ENCODE measurements at places on chromosomes 4 and X.

DNA sequence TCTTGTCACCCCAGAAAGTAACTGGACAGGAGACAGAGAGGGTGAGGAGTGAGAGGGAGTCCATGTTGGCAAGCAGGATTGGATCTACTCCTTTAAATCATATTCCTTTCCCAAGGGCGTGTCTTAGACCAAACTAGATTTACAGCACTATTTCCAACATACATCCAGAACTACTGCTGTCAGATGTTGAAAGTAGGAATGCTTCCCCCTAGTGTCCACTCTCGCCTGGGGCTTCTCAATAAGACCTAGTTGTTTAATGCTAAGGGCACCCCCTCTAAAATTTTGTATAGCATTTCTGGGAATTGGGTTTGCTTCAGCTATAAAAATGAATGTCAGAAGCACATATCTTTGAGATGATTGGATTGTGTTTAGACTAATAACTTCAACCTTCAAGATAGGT, 13.3 kb downstream of the OFD1 start:
- peak; percentile 50 for DNase-seq

DNA sequence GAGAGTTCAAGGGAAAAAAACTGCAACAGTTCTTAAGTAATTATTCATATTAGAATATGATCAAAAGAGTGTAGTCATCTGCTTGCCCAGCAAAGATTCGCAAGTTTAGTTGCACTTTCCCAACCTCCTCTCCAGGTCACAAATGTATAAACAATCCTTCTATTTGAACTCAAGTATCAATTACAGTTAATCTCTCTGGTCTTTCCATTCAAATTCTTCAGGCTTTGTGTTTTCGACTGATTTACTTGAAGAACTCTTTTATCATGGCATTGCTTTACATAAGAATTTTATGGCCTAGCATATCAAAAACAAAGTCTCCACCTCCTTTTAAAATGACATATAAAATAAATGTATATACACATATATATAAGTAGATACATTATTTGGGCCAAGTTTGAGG, 1009.6 kb upstream of the DIAPH2 start:
- DNase-seq, result no peak

- DNase-seq, result no peak
Observed at GRCh38 chr4:155742310-155743015, 16.4 kb upstream of the GUCY1B1 start.

DNA sequence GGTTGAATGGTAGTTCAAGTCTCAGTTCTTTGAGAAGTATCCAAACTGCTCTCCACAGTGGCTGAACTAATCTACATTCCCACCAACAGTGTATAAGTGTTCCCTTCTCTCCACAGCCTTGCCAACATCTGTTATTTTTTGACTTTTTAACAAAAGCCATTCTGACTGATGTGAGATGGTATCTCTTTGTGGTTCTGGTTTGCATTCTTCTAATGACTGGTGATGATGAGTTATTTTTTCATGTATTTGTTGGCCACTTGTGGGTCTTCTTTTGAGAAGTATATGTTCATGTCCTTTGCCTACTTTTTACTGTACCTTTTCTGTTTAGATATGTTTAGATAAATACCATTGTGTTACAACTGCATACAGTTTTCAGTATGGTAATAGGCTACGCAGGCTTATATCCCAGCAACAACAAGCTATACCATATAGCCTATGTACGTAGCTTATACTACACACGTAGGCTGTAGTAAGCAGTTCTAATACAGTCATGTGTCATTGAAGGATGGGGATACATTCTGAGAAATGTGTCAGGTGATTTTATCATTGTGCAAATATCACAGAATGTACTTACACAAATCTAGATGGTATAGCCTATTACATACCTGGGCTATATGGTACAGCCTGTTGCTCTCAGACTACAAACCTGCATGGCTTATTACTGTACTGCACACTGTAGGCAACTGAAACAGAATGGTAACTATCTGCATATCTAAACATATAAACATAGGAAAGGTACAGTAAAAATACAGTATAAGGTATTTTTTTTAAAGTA, 28.1 kb downstream of the KLHL8 start:
- DNase-seq, result peak; percentile 12
